Activated CD8-positive, alpha-beta memory T cell treated with anti-CD3 and anti-CD28 coated beads, Interleukin-2, amount 50 U/mL, for 4 hours (primary cell): ENCODE measurements at places on chromosomes 5 and 9.

GRCh38 chr5:55104036-55104772, 1.8 kb downstream of the GZMA start:
- no peak for DNase-seq

GRCh38 chr9:21434202-21435014, 5.8 kb upstream of the IFNA1 start:
- peak; percentile 35 for DNase-seq

GRCh38 chr9:125160750-125161149, 17.4 kb upstream of the SCAI start:
- DNase-seq, result no peak

- DNase-seq, result no peak
Measured at GRCh38 chr5:103505581-103506305, 56.8 kb downstream of the NUDT12 start.

DNA sequence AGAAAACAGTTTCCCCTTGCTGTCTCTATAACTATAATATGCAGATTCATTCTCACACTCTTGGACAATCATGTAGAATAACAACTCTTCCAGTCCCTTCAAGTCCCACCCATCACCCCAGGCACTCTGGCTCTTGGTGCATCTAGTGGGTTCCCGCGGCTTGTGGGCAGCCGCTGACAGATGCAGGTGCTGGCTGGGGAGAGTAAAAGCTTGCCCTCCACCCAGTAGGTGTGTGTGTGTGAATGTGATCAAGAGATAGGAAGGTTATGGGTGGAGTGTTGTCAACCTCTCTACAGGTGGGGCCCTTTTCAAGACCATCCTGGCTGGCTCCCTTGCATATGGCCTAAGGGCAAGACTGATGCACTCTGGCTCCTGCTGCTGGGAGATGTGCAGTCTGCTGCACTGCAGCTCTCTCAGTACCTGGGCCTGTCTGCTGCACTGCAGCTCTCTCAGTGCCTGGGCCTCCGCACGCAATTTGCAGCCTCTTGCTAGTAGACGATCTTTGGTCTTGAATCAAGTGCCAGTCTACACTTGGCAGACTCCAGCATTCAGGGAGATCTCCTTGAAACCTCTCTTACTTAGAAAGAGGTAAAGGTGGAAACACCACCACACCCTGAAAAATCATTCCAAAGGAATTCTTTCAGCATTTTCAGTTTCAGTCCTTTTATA, 189.7 kb upstream of the GDNF start:
- no peak for DNase-seq

GRCh38 chr9:27538647-27539046, 9.0 kb upstream of the MOB3B start:
- DNase-seq, result no peak

- DNase-seq, result no peak
Measured at GRCh38 chr5:113223831-113224604, 210.8 kb downstream of the TSSK1B start.

- no peak for DNase-seq
Measured at GRCh38 chr9:135090081-135090480, 2.6 kb downstream of the OLFM1 start.
